Iris pigment epithelial cell (primary cell): ENCODE measurements at places on chromosomes 16 and 17.
A peak's percentile ranks its signal among the peaks of the same experiment; 100 is the strongest.

DNA sequence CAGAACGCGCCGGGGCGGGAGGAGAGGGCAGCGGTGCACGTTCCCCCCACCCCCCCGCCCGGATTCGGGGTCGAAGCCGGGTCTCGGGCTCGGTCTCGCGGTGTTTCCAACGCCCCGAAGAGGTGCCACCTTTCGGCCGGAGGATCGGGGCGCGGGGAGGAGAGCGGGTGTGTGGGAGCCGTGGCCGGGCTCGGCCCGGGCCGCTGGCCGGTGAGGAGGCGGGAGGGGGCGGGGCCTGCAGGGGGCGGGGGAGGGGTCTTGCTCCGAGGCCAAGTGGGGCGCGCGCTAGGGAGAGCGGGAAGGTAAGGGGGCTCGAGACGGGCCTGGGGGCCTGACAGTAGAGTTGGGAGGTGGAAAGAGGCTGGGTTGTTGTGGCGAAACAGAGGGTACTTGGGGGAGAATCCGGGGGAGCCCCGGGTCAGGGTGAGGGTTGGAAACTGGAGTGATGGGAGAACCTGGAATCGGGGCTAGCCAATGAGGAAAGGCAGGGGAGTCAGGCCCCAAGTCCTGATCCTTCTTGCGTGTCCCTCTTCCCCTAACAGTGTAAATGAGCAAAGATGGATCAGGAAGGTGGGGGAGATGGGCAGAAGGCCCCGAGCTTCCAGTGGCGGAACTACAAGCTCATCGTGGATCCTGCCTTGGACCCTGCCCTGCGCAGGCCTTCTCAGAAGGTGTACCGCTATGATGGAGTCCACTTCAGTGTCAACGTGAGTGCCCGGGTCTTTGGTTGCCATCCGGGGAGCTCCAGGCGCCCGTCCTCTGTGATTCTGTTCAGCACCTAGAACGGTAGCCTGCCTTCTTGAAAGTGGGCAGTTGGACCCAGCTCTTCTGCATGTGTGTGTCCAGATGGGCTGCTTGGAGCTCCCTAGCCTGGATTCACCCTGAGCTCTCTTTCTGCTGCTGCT, 873 bp downstream of the SETD1A start:
- DNase-seq = peak; percentile 47

- DNase-seq = no peak
These were observed 1.2 kb downstream of the TMC6 start for GRCh38 chr17:78127239-78127887.

DNA sequence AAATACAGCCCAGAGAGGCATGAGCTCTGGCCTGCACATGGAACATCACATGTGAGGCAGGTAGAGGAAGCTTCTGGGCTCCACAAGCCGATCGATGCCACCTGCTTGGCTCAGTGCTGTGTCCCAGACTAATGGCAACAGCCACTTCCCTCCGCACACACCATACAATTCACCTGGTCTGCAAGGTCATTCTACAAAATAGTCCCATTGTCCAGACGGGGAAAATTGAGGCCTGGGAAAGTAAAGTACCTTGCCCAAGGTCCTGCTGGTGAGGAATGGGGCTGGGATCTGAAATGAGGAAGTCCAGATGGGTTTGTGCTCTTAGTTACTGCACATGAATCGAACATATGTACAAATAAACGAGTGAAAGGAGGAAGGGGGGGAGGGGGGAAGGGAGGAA, 88.0 kb downstream of the LITAF start:
- no peak for DNase-seq

DNA sequence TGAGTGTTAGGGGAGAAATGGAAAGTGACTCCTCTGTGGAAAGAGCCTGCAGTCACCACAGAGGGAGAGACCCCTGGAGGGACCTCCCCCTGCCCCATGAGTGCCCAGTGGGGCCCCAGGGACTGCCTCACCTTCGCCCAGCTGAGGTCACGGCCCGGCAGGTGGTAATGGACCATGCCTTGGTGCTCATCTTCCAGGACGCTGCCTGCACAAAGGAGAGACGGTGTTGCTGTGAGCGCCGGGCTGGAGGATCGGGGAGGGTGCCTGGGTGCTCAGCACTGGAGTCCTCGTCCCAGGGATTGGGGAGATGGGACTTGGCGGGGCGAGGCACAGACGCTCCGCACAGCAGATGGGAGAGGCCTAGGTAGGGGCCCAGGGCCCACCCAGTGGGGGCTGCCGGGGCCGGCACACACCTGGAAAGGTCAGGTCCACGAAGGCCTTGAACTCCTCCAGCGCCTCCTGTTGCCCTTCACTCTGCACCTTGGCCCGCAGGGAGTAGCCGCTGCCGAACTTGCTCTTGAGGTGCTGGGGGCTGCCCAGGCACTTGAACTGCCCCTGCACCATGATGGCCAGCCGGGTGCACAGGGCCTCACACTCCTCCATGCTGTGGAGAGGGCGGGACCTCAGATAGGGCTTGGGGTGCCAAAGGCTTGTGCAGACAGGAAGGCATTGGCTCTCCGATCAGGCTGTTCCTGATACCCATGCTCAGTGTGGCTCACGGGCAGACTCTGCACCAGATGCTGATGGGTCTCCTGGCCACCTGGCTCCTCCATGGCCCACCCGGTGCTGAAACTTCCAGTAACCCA, 9.7 kb upstream of the RNPS1 start:
- no peak for DNase-seq

DNA sequence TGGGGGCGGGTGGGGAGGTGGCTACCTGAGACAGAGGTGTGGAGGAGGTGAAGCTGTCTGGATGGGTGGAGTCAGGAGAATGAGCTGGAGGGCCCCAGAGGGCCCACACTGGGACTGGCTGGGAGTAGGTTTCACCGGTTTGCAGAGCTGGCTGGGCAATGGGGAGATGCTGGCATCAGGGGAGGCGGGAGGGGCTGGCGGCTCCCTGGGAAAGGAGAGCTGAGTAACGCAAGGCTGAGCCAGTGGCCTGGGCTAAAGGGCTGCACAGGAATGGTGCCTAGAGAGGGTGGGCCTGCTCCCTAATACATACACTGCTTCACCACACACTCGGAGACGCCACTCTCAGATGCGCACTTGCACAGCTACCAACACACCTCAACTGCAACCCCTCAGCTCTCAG, 12.4 kb downstream of the P3H4 start:
- no peak for DNase-seq

- no peak for DNase-seq
These were observed 18.5 kb upstream of the SOX9 start for GRCh38 chr17:72102366-72102765.

DNA sequence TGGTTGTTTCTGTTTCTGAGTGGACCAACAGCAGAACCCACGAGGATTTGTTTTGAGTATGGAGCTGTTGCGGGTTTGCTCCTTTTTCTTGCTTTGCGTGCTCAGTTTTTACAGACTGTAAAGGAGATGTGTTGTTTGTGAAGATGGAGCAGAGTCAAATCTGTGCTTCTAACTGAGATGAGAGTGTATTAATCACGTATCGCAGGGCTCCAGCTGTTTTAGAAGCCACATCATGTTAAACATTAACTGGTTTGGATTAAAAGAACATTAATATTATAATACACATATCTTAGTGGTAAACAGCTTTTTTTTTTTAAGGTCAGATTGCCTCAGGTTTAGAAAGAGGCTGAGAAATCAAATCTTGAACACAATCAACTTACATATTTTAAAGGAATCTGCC, 69.4 kb downstream of the YPEL2 start:
- DNase-seq = no peak

GRCh38 chr16:12971241-12971640, 69.8 kb downstream of the SHISA9 start:
- DNase-seq = peak; percentile 62

DNA sequence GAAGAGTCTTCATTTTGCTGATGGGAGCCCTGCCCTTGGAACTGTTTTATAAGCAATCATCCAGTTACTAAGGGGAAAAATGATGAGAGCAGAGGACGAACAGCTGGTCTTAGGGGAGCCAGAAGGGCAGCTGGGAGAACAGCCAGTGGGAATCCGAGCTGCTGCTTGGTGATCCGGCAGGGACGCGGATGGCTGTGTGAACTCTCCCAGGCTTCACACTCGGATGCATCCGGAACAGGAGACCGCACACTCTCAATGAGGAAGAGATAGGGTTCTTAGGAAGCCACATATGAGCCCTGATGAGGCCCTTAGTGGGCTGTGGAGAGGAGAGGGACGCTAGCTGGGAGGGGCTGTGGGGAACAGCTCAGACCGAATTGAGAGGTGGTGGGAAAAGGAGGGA, 5.0 kb upstream of the CACNG5 start:
- DNase-seq = no peak
